NCI-H1694 (cell line): ENCODE measurements at places on chromosomes 2 and 18.

GRCh38 chr2:161725297-161725696, 101.1 kb downstream of the SLC4A10 start:
- DNase-seq, result no peak

DNA sequence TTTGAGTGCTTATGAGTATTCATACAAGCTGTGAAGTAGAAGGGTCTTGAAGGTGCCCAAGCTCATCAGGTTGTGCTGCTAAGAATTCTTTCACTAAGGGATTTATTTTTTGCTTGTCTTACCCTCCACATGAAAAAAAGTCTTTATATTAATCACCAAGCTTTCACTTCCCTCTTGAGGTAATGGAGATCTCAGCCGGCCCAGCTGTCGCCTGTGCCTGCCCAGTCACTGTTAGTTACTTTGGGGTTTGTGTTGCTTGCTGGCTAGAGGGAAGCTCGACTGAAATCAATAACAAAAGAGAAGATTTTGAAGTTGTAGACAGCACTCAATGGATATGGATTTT, 21.9 kb downstream of the MC2R start:
- DNase-seq, result no peak

DNA sequence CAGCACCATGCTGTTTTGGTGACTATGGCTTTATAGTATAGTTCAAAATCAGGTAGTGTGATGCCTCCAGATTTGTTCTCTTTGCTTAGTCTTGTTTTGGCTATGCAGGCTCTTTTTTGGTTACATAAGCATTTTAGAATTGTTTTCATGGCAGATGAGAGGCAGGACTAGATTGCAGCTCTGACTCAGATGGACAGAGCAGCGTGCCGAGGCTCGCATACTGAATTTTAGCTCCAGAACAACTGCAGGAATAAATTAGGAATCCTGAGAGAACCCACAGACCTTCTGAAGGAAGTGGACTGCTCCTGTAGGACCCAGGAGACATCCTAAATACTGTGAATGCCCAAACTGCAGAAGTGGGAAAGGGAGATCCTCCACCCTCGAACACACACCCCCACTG, 141.6 kb downstream of the NETO1 start:
- DNase-seq, result no peak

DNA sequence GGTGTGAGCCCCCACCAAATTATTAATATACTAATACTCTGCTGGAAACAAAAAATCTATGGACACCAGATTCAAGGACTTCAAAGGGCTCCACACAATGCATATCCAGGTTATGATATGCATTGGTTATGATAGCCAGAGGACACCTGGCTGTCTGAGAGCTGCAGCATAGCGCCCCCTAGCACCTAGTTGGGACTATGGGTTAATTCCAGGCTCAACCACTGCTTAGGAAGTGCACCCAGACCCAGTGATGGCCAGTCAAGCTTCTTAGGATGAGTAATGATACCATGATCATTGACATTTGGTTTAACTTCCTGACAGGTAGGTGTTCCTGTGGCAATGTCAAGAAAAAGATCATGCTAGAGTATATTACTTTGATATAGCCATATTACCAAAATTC, 3.8 kb upstream of the FRZB start:
- DNase-seq, result no peak

DNA sequence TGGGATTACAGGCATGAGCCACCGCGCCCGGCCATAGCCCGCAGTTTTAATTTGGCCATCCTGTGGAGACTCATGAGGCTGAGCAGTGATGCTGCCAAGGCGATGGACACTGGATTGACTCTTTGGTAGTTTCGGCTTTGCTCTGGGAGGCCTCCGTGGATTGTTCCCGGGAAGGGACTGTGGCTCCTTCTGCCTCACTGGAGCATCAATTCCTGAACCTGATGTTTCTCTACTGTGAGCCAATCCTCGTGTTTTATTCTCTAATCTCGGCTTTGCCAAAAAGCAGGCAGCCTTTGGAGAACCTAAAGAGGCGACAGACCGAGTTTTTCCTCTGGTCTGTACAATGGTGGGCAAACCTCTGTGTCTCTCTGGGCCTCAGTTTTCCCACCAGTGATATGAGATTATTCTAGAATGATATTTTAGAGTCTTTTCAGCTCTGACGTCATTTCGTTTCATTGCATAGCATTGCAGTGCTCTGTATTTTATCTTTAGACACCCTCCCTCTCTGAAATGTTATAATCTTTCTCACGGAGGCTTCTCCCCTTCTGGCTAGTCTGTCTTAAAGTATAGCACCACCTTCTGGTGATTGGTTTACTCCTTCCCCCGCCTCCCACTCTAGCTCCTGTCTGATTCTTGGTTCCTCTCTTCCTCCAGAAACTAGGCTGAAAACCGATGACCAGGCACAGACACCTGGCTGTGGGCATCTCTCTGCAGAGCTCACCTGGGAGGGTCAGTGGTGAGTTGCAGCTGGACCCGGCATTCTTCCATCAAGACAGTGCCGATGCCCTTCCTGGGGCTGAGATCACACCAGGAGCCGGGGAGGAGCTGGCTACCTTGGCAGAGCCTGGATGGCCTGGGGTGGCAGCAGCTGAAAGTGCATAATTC, 341.3 kb downstream of the MYCN start:
- peak; percentile 50 for DNase-seq

- no peak for DNase-seq
These were observed 533.7 kb upstream of the TNP1 start for GRCh38 chr2:217393585-217394032.

DNA sequence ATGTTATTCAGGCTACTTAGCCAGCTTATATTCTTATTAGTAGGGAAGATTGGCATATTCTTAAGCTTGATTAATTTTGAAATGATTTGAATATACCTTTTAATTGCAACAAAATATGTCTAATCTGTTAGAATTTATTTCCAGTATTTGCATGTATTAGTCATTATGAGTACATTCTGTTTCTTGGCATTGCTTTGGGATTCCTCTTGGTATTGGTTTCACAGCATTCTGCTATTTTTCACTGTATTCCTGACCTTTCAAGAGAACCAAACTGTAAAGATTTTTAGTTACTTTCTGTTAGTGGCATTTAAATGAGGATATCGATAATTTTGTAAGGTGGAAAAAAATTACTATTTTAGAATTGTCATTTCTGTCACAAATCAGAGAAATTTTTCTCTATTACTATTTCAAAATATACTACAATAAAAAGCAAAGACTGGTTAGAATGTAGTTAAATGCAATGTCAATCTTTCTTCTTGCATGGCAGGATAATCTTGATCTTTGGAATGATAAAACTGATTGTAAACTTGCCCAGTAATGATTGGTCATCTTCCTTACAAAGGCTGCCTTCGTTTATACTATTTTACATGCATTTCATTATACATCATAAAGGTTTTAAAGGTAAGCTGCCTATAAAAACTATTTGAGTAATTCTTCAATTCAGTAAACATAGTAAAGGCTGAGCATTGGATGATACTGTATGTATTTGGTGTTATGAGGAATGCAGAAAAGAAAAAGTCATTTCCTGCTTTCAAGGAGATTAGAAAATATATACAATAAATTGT, 86.1 kb downstream of the SLC4A10 start:
- no peak for DNase-seq

GRCh38 chr2:202113571-202114142, 40.6 kb downstream of the KIAA2012 start:
- DNase-seq, result no peak

DNA sequence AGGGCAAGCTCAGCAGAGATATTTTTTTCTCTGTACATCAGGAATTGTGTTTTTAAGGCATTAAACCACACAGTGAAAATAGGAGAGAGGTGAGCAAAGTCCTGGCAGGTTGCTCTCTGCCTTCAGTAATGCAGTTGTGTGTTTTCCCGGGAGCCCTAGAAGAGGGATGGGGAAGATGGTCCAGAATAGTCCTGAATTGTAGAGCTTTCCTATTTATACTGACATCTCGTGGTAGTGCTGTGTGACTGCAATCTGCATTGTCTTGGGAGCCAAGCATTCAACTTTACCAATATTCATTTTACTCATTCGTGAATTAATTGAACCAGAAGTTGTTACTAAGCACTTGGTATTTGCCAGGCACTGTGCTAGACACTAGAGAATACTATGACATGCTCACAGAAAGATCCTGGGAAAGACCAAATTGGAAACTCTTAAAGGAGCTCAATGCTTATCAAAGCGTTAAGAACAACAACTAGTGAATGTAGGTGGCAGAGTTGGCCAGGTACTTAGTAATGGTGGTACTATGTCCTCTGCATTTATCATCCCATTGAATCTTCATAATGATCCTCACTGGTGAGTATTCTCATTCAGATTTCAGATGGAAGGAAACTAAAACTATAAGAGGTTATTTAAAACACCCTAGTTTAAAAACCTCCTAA, 214.6 kb downstream of the TRIB2 start:
- DNase-seq, result peak; percentile 54

DNA sequence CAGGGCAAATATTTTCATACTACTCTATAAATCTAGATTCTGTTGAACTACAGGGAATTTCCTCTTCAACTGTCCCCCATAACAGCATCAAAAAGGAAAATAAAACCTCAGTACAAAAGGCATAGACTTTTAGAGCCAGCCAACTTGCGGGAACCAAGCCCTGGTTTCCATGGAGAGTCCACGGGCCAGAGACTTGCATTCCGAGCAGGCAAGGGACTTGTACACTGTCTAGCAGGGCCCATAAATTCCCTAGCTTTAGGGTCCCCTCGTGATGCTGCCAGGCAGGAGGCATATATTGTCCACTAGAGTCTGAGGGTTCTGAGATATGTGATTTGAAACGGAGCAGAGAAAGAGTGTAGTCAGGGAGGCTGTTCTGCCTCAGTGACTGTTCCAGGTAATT, 153.1 kb upstream of the SLC14A2 start:
- DNase-seq, result no peak
